HCT116 (cell line): ENCODE measurements at places on chromosomes 3 and 15. TPM values are rescaled to one million over a fixed set of nuclear protein-coding genes. Genes with fewer than 3 reads are reported as not detected.

The FURIN gene
- total RNA-seq = 42.0 TPM

- DNase-seq = no peak
- peaks cover 23% of the 10 kb centered on the region for H3K4me1 ChIP-seq
- H3K27ac ChIP-seq = no peak overlapping the region
- no peaks in the 10 kb centered on the region for H3K36me3 ChIP-seq
- no peak overlapping the region for H3K4me3 ChIP-seq
- H3K27me3 ChIP-seq = no peaks in the 10 kb centered on the region
Measured at GRCh38 chr15:58475573-58476524, 44.1 kb downstream of the LIPC start.

GRCh38 chr3:73739791-73740453 is 115.2 kb upstream of the PDZRN3 start:
- no peaks in the 10 kb centered on the region for H3K36me3 ChIP-seq
- H3K27me3 ChIP-seq = no peaks in the 10 kb centered on the region
- no peak overlapping the region for H3K4me3 ChIP-seq

DNA sequence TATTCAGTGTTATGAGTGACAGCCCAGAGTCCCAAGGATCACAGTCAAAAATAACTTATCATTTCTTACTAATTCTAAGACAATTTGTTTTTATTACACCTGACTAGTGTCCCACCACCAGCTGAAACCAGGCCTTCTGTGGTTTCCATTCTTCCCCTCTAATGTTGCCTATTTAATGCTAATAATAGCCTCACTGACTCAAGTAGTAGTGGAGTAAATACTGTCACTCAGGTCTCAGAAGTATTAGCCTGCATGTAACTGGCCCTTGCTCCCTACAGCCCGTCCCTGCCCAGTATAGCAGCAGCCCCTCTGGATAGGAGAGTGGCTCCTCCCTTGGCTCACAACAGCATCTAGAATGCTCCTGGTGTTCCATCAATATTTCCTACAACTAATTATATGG is 665.5 kb downstream of the NTRK3 start:
- no peaks in the 10 kb centered on the region for H3K36me3 ChIP-seq
- no peaks in the 10 kb centered on the region for H3K4me1 ChIP-seq
- no peaks in the 10 kb centered on the region for H3K27me3 ChIP-seq

GRCh38 chr3:125374501-125374995 is 577 bp downstream of the ZNF148 start:
- H3K4me3 ChIP-seq = peak overlapping the region; percentile 95
- peaks cover 9% of the 10 kb centered on the region; the same call in 1 of the 2 replicates for H3K4me1 ChIP-seq
- H3K36me3 ChIP-seq = no peaks in the 10 kb centered on the region
- no peak for DNase-seq
- peak overlapping the region; percentile 65 for H3K27ac ChIP-seq

GRCh38 chr3:131564812-131565211 is 62.0 kb upstream of the MRPL3 start:
- H3K36me3 ChIP-seq = no peaks in the 10 kb centered on the region
- no peak for DNase-seq
- H3K4me3 ChIP-seq = no peak overlapping the region
- no peaks in the 10 kb centered on the region for H3K4me1 ChIP-seq

GRCh38 chr15:47349179-47349578 is 368.1 kb upstream of the SEMA6D start:
- no peaks in the 10 kb centered on the region for H3K27me3 ChIP-seq
- DNase-seq = no peak
- no peaks in the 10 kb centered on the region for H3K36me3 ChIP-seq
- H3K4me1 ChIP-seq = no peaks in the 10 kb centered on the region
- no peak overlapping the region for H3K4me3 ChIP-seq
